ENCODE measurements at places on chromosomes 1 and 21. TPM values are rescaled to one million over a fixed set of nuclear protein-coding genes. Genes with fewer than 3 reads are reported as not detected.
A peak's percentile ranks its signal among the peaks of the same experiment; 100 is the strongest.

GRCh38 chr21:46111857-46112724, 14.2 kb downstream of the COL6A2 start:
- H3K4me3 ChIP-seq = no peak overlapping the region
- DNase-seq = peak; percentile 7
- no peaks in the 10 kb centered on the region for H3K27me3 ChIP-seq
- no peak overlapping the region for H3K27ac ChIP-seq
- no peaks in the 10 kb centered on the region for H3K4me1 ChIP-seq

DNA sequence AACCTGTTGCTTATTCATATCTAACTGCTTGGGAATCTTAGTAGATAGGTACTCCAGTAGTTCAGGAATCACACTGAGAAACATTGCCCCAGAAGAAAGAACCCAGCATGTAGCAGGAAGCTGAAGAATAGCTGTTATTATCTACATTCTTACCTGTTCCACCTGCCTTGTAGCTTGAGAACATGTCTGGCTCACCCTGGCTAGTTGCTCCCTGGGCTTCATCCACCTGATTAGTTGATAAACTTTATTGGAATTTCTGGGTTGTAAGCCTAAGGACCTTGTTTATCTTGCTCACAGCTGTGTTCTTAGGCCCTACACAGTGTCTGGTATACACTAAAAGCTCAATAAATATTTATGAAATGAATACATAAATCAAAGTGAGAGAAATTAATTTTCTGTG, 106.3 kb upstream of the DMRTA2 start:
- no peaks in the 10 kb centered on the region for H3K4me1 ChIP-seq
- H3K36me3 ChIP-seq = peaks cover 42% of the 10 kb centered on the region
- H3K27me3 ChIP-seq = no peaks in the 10 kb centered on the region
- no peak overlapping the region for H3K4me3 ChIP-seq

DNA sequence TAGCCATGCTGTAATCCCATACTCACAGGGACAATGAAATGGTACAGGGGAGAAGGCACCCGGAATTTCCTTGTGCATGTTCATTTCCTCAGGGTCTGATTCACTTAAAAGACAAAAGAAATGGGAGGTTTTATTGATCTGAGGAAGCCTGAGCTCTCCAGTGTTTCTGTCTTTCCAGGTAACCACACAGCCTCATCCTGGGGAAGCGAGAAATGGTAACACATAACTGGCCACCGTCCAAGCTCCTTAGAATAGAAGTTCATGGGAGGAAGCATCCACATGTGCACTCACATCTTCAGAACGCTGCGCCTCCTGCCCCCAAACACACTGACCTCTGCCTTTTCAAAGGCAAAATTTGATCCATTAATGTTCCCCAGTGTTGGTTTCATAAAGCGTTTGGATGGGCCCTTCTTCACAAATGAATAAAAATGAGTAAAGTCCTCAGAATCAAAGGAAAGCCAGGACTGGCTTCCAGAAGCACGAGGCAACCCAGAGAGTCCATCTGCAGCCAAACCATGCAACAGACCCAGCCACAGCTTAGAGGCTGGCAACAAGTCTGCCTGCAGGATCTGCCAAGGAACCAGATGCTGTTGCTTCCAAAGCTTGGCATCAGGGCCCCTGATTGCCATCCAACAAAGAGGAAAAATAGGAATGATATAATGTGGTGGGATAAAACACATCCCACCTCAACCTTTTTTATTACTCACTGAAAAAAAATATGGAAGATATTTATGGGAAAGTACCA, 120.3 kb downstream of the ZBTB18 start:
- no peak overlapping the region for H3K4me3 ChIP-seq
- no peaks in the 10 kb centered on the region for H3K4me1 ChIP-seq
- DNase-seq = no peak
- no peaks in the 10 kb centered on the region for H3K36me3 ChIP-seq
- H3K27ac ChIP-seq = no peak overlapping the region
- H3K27me3 ChIP-seq = no peaks in the 10 kb centered on the region

DNA sequence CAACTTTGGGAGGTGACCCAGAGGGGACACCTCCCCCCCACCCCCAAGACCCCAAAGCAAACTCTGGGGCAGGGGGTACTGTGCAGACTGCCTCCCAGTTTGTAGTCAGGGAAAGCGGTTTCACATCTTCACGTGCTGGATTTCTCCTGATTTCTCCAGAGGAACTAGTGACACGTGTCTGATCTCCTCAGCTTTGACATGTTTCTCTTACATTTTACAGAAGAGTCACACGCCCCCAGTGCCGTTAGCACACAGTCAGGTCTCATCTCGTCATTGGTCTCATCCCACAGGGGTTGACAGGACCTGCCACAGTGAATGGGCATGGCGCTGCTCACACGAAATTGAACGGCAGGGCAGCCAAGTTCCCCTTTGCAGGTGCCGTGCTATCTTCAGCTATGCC, 11.8 kb downstream of the PDPN start:
- H3K27ac ChIP-seq = no peak overlapping the region
- no peak overlapping the region for H3K4me3 ChIP-seq
- DNase-seq = no peak
- no peaks in the 10 kb centered on the region for H3K4me1 ChIP-seq
- H3K27me3 ChIP-seq = peaks cover 17% of the 10 kb centered on the region

Gene MPZ
- 6.6 TPM for total RNA-seq

DNA sequence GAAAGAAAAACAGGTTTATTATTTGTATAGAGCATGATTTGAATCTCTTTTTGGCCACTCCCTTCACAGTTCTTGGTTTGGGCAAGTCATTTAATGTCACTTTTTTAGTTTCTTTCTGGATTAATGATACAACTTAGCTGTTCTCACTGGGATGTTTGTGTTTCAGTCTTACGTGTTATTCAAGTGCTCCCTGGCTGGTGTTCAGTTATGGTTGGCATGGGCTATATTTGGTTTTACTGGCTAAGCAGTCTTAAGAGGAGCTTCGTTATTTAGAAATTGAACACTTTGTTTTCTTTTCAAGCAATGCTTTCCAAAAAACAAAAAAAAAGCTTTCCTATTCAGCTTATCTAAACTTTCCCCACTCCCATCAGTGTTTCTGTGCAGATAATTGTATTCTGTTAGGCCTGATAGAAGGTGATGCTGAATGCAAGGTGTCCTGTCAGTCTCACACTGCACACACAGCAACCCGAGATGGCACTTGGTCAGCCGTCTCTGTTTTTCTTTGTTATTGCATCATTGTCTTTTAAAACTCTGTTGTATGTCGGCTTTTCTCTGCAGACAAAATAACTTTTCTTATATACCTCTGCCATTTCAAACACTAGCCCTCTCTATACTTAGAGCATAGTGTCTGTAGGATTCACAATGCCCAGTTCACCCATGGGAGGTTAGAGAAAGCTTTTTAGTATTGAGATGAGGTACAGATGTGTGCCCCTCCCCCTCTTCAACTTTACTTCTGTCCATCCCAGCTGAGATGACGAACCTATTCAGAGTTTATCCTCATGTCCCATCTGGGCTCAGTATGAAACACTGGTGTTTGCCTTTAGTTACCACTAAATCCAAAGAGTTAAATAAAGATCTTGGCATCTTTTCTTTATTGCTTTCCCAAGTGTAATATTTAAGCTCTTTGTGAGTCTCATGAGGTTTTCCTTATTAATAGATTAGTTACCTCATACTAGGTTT, 80.2 kb downstream of the VPS13D start:
- H3K27ac ChIP-seq = no peak overlapping the region
- no peaks in the 10 kb centered on the region for H3K27me3 ChIP-seq
- no peaks in the 10 kb centered on the region for H3K4me1 ChIP-seq
- H3K4me3 ChIP-seq = no peak overlapping the region

Gene NHLH2
- not detected for total RNA-seq

DNA sequence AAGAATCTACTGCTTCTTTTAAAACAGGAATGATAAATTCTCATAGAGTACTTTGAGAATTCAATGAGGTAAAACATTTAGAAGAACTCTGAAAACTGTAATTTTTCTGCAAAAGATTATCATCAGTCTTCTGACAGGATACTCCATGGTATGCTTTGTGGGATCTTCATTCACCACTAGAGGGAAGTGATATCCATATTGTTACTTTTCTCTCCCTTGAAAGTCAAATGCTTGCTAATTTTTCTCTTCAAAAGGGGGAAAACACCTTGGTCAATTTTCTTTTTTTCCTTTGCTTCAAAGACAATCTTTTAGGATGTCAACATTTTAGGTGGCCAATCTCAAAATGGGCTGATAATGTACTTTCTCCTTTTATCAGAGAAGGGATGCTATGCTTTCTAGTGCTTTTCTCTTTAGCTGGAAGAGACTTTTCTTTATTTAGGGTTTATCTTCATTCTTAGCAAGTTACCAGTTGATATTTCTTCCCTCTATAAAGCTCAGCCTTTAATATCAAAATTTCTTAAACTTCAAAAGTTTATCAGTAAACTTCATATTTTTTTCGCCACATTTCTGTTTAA, 95.5 kb downstream of the NEGR1 start:
- no peaks in the 10 kb centered on the region for H3K4me1 ChIP-seq
- H3K27ac ChIP-seq = no peak overlapping the region
- no peaks in the 10 kb centered on the region for H3K36me3 ChIP-seq
- H3K27me3 ChIP-seq = no peaks in the 10 kb centered on the region
- DNase-seq = no peak

- no peak for DNase-seq
- H3K36me3 ChIP-seq = no peaks in the 10 kb centered on the region
- H3K4me1 ChIP-seq = no peaks in the 10 kb centered on the region
- no peak overlapping the region for H3K4me3 ChIP-seq
- no peak overlapping the region for H3K27ac ChIP-seq
Measured at GRCh38 chr21:44524414-44525371, 15.3 kb downstream of the KRTAP10-1 start.

Measured in activated B cell treated with CpG ODN at 0.5 μM for 24 hours (primary cell).